ENCODE measurements at places on chromosomes 7 and 10.
A peak's percentile ranks its signal among the peaks of the same experiment; 100 is the strongest.

GRCh38 chr7:35259523-35259908, 5.6 kb upstream of the TBX20 start:
- DNase-seq: no peak

DNA sequence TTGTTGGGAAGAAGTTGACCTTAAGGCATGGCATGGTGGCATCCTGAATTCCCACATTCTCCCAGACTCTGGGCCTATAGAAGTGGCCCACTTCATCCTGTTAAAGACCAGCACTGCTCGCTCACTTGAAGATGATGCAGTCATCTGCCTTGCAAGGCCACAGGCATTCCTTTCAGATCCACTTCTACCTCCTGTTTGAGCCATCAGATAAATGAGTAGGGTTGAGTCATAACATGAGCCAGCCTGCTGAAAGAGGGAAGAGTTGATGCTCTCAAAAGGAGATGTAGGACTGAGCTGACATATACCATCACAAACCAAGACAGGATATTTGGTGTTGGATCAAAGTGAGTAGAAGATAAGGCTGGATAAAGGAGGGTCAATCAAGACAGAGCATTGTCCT, 1.5 kb upstream of the EBLN1 start:
- no peak for DNase-seq

- DNase-seq: no peak
These were observed 29.0 kb upstream of the IL6 start for GRCh38 chr7:22697876-22698606.

GRCh38 chr7:4849390-4849789, 12.4 kb downstream of the PAPOLB start:
- DNase-seq: peak; percentile 48

DNA sequence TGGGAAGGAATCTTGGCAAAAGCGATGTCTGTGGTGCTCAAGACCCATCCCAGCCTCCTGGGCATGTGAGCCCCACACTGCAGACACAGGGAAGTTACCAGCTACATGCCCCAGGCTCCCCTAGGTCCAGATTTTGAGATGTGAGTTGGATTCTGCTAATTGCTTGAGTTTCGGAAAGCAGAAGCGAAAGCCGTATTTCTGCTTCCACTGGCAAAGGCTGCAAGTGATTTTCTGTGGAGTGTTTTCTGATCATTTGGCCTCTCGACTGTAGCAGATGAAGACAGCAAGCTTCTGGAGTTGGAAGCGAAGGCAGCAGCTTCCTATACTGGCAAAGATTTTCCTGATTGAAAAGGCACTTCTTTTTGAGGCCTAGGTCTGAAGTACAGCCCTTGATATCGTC, 29.6 kb downstream of the ANKRD16 start:
- no peak for DNase-seq

- peak; percentile 0 for DNase-seq
These were observed 750.1 kb upstream of the SORCS1 start for GRCh38 chr10:107914450-107915214.

DNA sequence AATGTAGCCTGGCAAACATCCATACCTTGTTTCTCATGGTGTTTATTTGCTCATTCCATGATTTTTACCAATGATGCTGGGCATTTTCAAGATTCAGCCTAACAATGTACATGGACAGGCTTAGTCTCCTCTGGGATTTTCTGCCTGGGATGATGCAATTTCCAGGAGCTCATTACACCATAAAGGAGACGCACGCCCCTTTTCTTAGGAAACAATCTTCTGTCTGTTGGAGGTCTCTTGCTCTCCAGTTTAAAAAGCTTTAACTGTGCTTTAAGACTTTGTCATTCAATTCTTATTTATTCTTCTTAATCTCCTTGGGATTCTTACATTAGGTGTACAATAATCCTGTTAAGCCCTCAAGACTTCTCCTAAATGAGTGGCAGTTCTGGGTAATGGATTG, 150.3 kb upstream of the NRP1 start:
- DNase-seq: no peak

DNA sequence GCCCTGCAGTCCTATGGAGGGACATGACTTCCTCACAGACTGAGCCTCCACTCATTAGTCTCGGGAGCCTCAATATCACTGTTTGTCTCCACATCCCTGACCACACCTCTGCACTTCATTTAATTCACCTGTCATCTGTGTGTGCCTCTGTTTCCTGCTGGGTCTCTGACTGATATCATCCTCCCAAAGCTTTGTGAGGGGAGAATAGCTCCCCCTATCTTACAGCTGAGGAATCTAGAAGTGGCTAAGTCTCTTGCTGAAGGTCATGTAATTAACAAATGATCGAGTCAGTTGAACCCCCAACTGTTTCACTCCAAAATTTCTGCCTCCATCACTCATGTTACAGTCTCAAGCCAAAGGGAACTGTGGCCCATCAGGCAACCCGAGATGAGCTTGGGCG, 5.5 kb upstream of the CPXM2 start:
- DNase-seq: no peak

GRCh38 chr7:19202599-19202998, 57.4 kb upstream of the FERD3L start:
- no peak for DNase-seq

Data from A549 (cell line).